ENCODE measurements at places on chromosomes 5 and 9.

- no peak for DNase-seq
These were observed 540.0 kb downstream of the KCTD16 start for GRCh38 chr5:144710637-144711036.

- peak; percentile 55 for DNase-seq
These were observed at the start of the genes GBA2 and RGP1 for GRCh38 chr9:35748858-35749514. Gene GBA2, minus strand, starts transcription at chr9:35749228. Its CDS starts 524 bp downstream, at chr9:35748704. Gene RGP1, plus strand, starts transcription at chr9:35749287. Its CDS starts 469 bp downstream, at chr9:35749756.

DNA sequence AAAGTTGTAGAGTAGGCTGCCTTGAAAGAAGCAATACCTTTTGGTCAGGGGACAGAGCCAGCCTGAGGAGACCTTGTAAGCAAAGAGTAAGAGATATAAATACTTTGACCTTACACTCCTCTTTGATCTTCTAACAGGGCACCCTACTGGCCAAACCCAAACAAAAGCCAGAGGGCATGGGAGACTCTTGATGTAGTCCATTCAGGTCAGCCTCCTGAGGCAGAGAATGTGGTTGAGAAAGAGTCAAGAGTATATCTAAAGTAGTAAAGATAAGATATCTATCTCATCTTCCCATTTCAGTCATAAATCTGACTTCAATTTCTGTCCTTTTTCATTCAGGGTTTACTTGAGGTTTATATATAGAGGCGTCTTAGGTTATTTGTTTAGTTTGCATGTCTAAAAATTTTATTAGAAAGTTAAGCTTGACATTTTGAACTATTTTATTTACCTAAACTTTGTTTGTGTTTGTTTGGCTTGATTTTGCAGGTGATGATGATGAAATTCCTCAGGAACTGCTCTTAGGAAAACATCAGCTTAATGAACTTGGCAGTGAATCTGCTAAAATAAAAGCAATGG, 125.7 kb downstream of the NIPBL start:
- no peak for DNase-seq

GRCh38 chr5:168162464-168162863, 129.0 kb upstream of the WWC1 start:
- DNase-seq = no peak

Data from T-helper 9 cell (primary cell).